ENCODE measurements at places on chromosomes 12 and 14.

GRCh38 chr14:100116134-100116533 lies 43.3 kb downstream of the DEGS2 start:
- DNase-seq: no peak

- DNase-seq: no peak
These were observed 5.0 kb downstream of the BDKRB1 start for GRCh38 chr14:96261053-96261452.

GRCh38 chr12:58496411-58497190 lies 423.7 kb downstream of the LRIG3 start:
- no peak for DNase-seq

- no peak for DNase-seq
These were observed 22.7 kb downstream of the MFAP5 start for GRCh38 chr12:8639936-8640335.

- no peak for DNase-seq
These were observed 134.1 kb upstream of the OTX2 start for GRCh38 chr14:56944397-56944796.

DNA sequence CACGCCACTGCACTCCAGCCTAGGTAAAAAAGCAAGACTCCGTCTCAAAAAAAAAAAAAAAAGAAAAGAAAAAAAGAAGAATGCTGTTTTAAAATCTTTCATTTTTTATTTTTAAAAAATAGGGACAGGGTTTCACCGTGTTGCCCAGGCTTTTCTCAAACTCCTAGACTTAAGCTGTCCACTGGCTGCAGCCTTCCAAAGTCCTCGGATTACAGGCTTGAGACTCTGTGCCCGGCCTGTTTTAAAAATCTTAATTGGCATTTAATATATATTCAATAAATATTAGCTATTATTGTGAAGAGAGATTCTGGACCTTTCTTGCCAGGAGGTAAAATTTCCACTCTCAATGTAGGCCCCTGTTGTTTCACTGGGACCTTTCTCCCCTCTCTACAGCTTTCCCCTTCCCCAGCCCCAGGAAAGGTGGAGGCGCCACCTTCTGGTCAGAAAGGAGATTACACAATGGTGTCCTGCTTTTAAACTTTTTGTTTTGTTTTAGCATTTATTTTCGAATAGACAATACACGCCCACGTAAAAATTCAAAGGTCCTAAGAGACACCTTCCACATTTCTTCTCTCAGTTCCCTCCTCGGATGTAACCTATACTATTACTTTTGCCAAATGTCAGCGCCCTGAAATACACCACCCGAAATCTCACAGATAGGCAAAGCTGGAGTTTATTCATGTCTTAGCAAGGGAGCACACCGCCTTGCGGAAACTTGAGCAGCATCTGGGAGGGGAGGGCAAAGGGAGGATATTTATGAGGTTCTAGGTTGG lies 23.8 kb upstream of the PHC1 start:
- peak; percentile 69 for DNase-seq
